ENCODE measurements at places on chromosomes 6 and 20.

- DNase-seq = no peak
Measured at GRCh38 chr20:3697588-3698305, 14.7 kb downstream of the SIGLEC1 start.

DNA sequence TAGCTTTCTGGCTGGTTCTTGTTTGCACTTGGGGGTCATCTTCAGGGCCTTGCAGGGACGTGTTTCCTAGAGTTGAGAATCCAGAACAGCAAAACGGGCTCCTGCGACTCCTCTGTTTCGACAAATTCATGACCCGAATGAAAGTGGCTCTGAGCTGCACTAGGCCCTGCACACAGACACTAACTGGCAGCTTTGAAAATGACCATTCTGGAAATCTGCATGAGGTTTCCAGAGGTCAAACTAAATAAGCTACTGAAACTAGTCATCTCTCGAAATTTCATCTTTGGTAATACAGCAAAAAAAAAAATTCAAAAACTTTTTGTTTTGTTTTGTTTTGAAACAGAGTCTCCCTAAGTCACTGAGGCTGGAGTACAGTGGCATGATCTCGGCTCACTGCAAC lies 15.5 kb upstream of the BMP7 start:
- no peak for DNase-seq

- DNase-seq = peak; percentile 63
Measured at GRCh38 chr6:133837801-133838349, 51.0 kb upstream of the TCF21 start.

- no peak for DNase-seq
Measured at GRCh38 chr20:8423482-8423881, 291.4 kb downstream of the PLCB1 start.

DNA sequence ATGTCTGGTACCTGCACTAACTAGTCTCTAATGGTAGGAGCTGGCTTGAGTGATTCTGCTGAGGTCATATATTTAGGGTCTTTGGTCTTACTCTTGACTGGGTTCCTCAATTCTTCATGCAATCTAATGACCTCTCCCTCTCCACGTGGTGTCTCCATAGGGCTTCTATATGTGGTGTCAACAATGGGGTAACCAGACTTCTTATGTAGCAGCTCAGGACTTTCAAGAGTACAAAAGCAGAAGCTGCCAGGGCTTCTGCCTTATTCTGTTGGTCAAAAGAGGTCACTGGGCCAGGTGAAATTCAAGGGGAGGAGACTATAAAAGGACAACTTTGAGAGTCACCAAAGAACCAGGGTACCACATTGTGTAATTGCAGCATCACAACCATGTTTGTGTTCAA lies 54.3 kb downstream of the NUS1 start:
- DNase-seq = no peak

All from NCI-H1105 (cell line).